ENCODE measurements at places on chromosomes 11 and 22.

DNA sequence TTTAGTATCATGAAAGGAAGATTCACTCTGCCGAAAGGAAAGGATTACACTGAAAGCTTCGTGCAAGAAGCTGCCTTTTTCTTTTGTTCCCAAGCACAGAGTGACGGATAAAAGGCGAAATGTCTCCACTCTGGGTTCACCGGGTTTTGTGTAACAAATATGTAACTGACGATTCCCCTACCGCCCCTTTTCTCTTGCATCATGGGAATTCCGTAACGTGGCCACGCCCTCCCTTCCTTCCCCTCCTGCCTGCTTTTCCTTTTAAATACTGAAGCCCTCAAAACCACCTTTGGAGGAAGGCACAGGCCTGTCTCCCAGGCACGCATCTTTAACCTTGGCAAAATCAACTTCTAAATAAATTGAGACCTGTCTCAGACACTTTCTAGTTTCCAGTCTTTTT, 16.4 kb upstream of the TESMIN start:
- DNase-seq = no peak

DNA sequence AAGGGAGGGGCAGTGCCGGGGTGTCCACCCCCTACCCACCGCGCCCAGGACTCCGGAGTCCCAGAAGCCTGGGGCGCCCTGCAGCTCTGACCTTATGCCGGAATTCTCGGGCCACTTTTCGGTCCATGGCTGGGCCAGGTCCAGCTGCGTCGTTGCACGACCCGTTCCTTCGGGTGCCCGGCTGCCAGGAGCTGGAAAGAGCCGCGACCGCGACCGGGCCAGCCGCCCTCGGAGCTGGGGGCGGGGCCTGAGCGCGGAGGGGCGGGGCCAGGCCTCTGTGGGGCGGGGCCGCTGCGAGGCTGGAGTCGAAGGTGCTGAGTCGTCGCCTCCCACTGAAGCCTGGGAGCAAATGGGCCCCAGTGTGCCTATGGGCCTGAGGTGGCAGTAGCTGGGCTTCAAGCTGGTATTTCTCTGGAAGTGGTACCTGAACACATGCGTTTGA, at the start of gene USH1C:
USH1C (minus strand) TSS at position 236 of the 442 bp plus-strand sequence; CDS start at position 127, 109 bp downstream.
- no peak for DNase-seq

DNA sequence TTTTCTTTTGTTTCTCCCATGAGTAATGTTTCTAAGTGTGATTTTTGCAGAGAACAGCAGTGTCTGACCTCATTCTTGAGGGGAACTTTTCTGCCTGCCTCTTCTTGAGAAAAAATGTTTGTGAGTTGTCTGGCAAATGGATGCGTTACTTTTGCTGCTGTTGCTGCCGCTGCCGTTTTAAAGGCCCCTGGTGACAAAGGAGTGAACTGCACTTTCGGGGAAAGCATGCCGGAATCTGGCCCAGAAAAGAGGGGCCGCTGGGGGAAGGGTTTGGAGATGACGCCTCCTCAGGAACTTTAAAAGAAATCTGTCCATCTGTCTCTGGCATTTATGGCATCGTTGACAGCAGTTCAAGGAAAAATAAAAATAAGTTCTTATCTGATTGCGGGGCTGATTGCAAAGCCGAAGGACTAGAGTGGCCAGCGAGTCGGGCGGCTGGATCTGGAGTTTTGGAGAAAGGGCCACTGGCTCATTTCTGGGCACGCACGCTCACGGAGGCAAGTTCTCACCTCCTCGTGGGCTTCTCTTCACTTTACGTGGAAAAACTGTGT, 16.5 kb downstream of the ZBTB16 start:
- no peak for DNase-seq

DNA sequence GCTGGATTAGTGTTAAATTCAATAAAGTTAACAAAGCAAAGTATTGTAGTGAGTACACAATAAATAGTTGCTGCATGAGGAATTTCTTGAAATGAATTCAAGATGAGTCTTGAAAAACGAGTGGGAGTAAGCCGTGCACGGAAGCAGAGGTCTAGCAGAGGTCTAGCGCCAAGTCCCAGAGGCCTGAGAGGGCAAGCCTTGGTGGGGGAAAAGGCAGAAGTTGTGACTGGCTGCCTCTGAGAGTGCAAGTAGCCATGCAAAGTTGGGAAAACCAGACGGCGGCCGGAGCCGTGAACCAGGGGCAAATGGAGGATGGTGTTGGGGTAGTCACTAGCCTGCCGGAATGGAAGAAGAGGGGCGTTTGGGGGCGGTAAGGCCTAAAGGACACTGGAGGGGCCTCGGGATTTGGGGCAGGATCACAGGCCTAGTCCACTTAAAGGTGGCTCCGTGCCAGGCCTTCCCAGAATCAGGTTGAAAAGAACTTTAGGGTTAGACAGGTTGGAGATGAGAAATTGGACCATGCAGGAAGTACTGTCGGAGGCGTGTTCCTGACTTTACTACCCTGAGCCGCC, 379 bp upstream of the SLC3A2 start:
- DNase-seq = no peak

DNA sequence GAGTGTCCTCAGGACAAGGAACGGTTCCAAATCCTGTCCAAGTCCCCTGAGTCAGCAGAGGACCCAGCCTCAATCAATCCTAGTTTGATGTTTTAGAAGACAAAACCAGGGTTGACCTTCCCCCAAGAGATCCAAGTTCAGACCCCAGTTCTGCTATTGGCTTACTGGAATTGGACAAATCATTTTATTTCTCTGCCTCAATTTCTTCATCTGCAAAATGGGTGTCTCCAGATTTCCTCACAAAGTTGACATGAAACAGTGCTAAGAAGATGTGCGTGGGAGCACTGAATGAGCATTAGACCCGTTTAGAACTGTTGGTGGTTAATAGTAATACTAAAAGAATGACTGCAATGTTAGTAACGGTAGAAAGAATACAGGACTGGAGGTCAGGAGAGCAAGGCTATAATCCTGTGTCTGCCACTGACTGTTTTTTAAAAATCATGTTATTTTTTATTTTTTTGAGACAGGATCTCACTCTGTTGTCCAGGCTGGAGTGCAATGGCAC, 32.8 kb upstream of the SCUBE1 start:
- DNase-seq = no peak

- DNase-seq = no peak
Measured at GRCh38 chr11:73072935-73073481, 69.1 kb downstream of the FCHSD2 start.

GRCh38 chr22:29105468-29105867, 32.6 kb downstream of the KREMEN1 start:
- no peak for DNase-seq

DNA sequence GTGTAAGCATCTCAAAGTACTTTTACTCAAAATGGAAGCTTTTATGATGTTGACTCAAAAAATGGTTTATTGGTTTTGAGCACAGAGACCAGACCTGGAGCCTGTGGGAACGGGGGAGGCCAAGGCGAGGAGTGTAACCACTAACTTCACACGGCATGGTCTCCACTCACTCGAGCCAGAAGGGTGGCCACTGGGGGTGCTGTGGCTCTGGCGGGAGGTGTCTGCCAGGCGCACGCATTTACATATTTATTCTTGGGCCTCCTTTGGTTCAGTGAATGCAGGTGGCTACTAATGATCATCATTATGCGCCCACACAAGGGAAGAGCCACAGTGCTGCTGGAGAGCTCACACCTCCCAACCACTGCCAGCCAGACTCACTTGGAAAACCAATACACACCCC, 64.6 kb downstream of the FLRT1 start:
- no peak for DNase-seq

- no peak for DNase-seq
Measured at GRCh38 chr11:68349461-68350249, 37.3 kb downstream of the LRP5 start.

DNA sequence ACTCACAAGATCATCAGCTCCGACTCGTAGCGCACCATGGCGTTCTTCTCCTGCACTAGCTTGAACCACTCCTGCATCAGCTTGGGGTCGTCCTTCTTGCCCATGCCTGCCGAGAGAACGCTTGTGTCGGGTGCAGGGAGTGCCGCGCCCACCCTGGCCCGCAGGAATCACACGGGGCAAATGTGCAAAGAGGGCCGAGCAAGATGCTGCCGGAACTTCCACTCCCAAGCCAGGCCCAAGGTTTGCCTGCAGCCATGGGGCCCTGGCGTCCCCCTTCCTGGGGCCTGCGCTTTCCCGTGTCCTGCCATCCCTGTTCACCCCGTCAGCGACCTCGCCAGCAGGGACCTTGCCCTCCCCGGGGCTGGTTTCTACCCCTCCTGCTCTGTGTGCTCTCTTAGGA, 16.9 kb upstream of the BID start:
- DNase-seq = no peak

GRCh38 chr11:46338636-46338987, 8.7 kb upstream of the DGKZ start:
- DNase-seq = no peak

- DNase-seq = no peak
Measured at GRCh38 chr22:30591191-30591587, 521 bp downstream of the PES1 start.

DNA sequence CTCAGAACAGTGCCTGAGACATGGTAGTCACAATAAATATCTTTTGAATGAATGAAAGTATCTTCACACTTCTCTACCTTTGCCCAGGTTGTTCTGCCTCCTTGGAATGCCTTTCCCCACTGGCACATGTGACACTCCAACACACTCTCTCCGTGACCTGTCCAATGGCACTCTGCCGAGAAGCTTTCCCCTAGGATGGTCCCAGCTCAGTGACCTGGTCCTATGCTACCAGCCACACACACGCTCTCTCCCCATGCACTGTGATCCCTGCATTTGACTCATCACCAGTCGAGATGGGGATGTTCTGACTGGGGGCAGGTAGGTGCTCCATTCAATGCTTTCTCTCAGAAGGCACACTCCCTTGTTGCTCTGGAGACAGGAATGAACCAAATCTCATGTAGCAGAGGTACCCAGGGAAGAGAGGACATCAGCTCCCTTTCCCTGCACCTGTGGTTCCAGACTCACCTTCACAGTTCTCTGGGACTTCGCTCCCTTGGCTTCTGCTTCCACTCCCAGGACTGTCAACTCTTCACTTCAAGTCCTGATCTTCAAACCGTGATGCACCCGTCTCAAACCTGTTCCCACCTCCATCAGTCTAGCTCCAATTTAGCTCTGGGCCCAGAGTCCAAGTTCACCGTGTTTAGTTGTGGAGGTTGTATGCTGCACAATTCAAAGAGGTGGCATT, 30.7 kb upstream of the LMO1 start:
- DNase-seq = no peak

DNA sequence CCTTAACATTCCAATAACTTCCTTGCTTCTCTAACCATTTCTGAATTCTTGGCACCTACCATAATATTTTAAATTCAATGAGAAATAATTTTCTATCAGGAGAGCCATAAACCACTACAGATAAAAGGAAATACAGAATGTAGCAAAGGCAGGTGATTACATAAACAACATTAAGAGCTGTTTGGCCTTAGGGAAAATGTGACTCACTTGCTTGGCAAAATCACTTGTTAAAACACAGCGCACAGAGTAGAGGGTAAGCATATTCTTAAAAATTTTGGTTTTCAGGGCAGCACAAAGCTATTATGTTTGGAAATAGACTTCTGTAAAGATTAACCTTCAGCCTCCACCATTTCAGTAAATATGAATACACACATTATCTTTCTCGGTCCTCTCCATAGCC, 26.4 kb downstream of the IZUMO1R start:
- no peak for DNase-seq

GRCh38 chr11:20910733-20911132, 241.3 kb downstream of the NELL1 start:
- DNase-seq = no peak

- DNase-seq = no peak
Measured at GRCh38 chr11:117511931-117512539, 184.4 kb downstream of the CEP164 start.

DNA sequence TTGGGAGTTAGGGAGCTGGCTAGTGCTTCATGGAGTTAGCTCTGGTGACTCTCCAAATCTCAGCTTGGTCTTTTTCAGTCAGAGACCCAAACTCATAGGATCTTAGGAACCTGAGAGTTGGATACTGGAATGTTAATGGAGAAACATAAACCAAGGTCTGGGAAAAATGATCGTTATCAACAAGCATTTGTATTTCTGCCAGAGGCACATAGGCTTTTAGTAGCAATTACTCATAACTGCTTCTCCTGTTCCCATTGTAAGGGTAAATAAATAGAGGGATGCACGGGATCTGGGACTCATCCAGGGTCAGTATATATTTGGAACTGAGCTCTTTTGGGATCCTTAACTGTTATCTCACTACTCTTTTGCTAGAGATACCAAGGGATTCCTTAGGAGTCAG, 4.8 kb downstream of the BARX2 start:
- no peak for DNase-seq

GRCh38 chr11:6586434-6587359, 16.7 kb downstream of the RRP8 start:
- no peak for DNase-seq

DNA sequence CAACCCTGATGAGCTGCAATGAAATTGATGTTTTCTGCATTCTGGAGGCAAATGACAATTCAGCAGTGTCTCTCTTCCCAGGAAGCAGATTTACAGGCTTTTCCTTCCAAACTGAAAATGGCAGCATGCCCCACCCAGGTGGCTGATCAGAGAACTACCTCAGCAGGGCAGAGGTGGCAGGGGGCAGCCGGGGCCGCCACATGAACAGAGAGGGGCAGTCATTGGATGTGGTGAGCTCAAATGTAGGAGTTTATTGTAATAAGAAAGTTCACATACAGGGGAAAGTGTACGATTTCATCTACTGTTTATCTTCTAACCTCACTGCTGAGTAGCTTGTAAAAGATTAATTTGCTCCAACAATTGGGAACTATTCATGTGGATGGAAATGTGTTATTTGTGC, 15.7 kb upstream of the PARVA start:
- DNase-seq = no peak

GRCh38 chr11:110432713-110433392, 3.1 kb downstream of the FDX1 start:
- DNase-seq = no peak

DNA sequence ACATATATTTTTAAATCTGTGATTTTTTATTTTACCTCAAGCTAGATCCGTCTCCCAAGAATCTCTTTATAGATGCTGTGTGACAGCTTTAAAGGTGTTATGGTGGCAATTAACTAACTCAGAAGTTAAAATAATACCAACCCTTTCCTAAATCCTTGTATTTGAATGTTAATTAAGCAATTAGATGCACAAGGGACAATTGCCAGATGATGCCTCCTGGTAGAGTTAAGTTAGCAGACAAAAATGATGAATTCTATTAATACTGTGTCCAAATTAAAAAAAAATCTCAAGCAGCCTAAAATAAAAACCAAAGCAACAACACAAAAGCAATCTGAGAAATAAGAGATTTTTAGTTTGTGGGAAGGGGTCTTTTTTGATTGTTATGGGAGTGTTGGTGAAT, 78.9 kb downstream of the FANCF start:
- no peak for DNase-seq

GRCh38 chr11:56842814-56843794, 94.6 kb upstream of the OR9G4 start:
- DNase-seq = no peak

DNA sequence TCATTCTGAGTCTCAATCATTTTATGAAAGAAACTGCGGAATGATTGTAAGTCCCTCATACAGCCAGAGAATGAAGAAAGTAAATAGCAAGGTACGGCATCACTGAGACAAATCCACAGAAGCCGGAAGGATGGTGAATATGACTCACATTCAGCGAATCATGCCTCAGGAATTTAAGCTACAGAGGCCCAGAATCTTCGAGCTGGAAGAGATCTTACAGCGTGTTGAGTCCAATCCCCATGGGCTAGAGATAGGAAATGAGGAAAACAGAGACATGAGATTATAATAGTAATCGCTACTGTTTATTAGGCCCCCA, 173.2 kb downstream of the KIF18A start:
- DNase-seq = no peak

GRCh38 chr22:17783773-17784480, 9.7 kb upstream of the BID start:
- DNase-seq = no peak
